T-cell (primary cell): ENCODE measurements at places on chromosomes 5 and 9.

DNA sequence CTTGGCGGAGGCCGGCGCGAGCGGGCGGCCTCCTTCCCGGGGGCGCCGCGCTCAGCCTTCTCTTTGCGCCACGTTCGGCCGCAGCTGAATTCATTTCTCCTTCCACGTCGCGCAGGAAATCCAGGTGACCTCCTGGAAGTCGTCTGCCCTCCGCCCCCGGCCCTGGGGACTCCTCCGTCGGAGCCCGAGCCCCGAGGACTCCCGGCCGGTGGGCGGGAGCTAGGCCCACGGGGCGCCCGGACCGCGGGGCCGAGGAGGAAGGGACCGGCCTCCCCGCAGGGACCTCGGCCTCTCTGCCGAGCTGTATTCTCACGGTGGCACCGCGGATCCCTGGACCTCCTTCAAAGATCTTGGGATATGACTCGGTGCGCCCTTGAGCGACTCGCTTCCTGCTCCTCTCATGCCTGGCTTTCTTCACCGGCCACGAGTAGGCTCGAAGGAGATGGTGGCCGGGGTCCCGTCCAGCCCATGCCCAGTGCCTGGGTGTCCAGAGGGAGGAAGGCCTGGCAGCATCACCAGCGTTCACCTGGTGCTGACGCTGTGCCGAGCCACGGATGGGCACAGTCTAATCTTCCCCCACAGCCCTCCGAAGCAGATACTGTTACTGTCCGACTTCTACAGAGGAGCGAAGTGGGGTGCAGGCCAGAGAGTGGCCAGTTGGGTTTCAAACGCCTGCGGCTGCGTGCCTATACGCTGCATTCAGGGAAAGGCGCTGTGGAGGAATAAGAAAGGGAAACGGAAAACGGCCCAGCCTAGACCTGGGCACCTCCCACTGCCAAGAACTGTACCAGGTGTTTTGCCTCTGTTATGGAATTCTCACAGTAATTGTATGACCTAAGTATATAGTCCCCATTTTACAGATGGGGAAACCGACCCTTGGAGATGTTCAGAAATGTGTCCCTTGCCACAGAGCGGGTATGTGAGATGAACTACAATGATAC is 47.3 kb downstream of the PAX5 start:
- H3K27ac ChIP-seq, result no peak overlapping the region
- H3K27me3 ChIP-seq, result peaks cover 70% of the 10 kb centered on the region
- no peak for DNase-seq
- no peaks in the 10 kb centered on the region for H3K4me1 ChIP-seq

GRCh38 chr5:113572716-113573115 is 59.2 kb downstream of the YTHDC2 start:
- no peak overlapping the region for H3K27ac ChIP-seq
- H3K27me3 ChIP-seq, result no peaks in the 10 kb centered on the region
- no peak for DNase-seq
- peaks cover 35% of the 10 kb centered on the region for H3K36me3 ChIP-seq

DNA sequence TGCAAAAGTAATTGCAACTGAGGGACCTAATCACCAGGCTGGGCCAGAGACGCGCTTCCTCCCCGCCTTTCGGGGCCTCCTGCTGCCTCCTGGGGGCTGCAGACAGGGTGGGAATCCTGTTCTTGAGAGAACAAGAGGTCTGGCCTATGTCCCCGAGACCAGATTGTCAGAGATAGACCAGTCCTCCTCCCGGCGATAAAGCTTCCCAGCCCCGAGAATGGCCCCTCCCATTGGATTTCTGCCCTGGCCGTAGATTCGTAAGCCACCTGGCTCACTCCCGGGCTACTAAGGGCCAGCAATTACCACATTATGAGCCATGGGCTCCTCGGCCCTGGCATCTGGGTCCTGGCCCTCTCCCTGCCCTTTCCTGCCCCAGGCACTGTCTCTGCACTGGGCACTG is 70.4 kb downstream of the HRH2 start:
- H3K27ac ChIP-seq, result no peak overlapping the region
- H3K4me1 ChIP-seq, result peaks cover 10% of the 10 kb centered on the region
- H3K27me3 ChIP-seq, result peaks cover 24% of the 10 kb centered on the region
- no peak overlapping the region for H3K4me3 ChIP-seq

DNA sequence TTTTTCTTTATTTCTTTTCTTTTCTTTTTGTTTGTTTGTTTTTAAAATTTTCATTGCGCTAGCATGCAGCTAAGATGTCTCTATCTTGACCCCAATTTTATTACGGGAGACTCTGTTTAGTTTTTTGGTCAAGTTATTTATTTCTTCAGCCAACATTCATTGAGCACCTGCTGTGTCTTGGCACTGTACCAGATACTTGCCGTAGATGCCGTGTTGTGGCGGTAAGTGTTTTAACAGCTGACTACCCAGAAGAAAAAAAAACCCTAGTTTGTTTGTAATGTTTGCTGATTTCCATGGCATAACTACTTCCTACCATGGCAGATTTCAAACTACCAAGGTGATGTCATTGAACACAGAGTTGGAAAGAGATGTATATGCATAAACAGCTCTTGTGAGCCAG is 65.0 kb downstream of the UGCG start:
- no peaks in the 10 kb centered on the region for H3K27me3 ChIP-seq
- no peak overlapping the region for H3K4me3 ChIP-seq
- peaks cover 8% of the 10 kb centered on the region for H3K4me1 ChIP-seq

- H3K27me3 ChIP-seq, result no peaks in the 10 kb centered on the region
- no peak overlapping the region for H3K4me3 ChIP-seq
- DNase-seq, result no peak
- H3K27ac ChIP-seq, result no peak overlapping the region
Measured at GRCh38 chr9:82129708-82130107, 141.1 kb downstream of the SPATA31D1 start.

DNA sequence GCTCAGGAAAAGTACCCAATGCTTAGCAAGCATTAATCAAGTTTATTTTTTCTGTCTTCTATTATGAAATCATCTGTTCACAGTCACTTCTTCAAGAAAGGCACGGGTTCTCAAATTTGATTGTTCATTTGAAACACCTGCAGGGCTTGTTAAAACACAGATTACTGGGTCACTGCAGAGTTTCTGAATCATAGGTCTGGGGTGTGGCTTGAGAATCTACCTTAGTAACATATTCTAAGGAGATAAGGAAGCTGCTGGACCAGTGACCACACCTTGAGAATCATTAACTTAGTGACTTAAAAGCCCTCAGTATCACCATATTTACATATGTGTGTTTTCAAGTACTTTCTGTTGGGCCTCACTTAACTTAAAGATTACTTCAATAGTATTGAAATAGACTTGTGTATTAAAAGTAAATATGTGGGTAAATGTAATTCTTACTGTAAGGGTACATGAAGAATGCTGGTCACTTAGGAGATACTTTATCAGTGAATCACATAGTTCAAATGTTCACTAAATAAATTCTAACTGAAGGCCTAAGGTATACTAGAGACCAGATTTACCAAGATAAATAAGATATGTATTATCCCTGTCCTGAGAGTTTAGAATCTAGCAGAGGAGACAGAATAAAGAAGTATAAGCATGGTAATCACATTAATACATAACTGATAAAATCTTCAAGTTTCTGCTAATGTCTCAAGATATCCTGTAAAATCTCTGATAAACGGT is 1342.1 kb upstream of the C9orf72 start:
- H3K4me3 ChIP-seq, result no peak overlapping the region
- DNase-seq, result no peak
- no peaks in the 10 kb centered on the region for H3K27me3 ChIP-seq
- no peaks in the 10 kb centered on the region for H3K36me3 ChIP-seq
- H3K4me1 ChIP-seq, result no peaks in the 10 kb centered on the region

GRCh38 chr9:134963546-134963945 is 45.8 kb upstream of the FCN1 start:
- no peaks in the 10 kb centered on the region for H3K4me1 ChIP-seq
- no peaks in the 10 kb centered on the region for H3K36me3 ChIP-seq
- no peak for DNase-seq
- peaks cover 43% of the 10 kb centered on the region for H3K27me3 ChIP-seq
- no peak overlapping the region for H3K27ac ChIP-seq

DNA sequence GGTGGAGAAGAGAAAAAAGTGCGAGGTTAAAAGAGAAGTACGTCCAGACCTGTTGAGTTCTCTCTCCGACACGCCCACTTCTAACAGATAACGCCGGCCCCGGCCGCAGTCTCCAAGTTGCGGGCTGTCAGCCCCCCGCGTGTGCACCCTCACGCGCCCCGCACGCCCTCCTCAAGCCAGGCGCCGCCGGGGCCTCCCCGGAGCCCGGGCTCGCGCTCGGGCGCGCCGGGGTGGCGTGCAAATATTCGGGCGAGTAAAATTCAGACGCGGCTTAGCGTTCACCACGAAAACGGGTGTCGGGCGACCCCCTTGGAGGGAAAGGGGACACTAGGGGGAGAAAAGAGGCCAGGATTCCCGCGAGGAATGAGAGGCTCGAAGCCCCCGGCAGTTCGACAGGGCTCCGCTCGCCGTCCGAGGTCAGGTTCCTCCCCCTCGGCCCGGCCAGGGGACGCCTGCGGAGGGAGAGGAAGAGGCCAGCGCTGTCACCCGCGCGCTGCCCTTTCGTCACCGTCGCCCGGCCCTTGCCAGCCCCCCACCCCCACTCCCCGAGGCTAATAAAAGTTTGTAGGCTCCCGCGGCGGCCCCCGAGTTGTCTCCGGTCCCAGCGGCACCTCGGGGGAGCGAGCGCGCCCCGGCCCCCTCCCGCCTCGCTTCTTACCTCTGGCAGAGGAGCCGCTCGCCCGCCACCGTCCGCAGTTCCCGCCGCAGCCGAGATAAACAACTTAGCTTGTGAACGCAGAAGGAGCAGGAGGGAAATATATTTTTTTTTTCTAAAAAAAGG is 743 bp downstream of the NR3C1 start:
- H3K27me3 ChIP-seq, result no peaks in the 10 kb centered on the region
- peak overlapping the region; percentile 89 for H3K4me3 ChIP-seq
- peak overlapping the region; percentile 59 for H3K27ac ChIP-seq
- H3K4me1 ChIP-seq, result peaks cover 29% of the 10 kb centered on the region
- peak; percentile 61 for DNase-seq

DNA sequence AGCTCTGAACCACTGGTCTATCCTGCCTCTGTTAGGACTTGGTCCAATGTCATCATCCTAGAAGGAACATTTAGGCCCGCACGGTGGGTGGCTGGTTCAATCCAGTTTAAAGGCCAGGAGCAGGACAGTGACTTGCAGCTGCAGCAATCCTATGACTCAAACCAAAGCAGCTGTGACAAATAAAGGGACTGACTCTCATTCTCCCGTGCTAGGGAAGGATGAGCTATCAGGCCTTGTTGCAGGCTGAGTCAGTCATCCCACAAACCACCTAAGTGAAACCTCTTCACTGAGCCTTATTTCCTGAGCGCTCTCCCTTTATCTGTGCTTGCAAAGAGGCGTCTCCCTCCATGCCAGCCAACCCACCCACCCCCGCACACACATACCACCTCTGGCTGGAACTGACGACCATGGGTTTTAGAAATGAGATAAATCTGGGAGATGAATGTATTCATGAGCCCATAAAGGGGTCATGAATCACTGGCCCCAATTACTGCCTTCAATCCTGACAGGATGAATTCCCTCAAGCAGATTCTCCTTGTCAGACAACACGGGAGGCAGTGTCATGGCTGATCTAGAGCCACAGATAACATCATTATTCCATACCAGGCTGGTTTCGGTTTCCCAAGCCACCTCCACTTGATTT is 93.4 kb downstream of the KCNIP1 start:
- no peak overlapping the region for H3K4me3 ChIP-seq
- no peak overlapping the region for H3K27ac ChIP-seq
- H3K36me3 ChIP-seq, result no peaks in the 10 kb centered on the region
- H3K27me3 ChIP-seq, result peaks cover 24% of the 10 kb centered on the region
- no peak for DNase-seq

DNA sequence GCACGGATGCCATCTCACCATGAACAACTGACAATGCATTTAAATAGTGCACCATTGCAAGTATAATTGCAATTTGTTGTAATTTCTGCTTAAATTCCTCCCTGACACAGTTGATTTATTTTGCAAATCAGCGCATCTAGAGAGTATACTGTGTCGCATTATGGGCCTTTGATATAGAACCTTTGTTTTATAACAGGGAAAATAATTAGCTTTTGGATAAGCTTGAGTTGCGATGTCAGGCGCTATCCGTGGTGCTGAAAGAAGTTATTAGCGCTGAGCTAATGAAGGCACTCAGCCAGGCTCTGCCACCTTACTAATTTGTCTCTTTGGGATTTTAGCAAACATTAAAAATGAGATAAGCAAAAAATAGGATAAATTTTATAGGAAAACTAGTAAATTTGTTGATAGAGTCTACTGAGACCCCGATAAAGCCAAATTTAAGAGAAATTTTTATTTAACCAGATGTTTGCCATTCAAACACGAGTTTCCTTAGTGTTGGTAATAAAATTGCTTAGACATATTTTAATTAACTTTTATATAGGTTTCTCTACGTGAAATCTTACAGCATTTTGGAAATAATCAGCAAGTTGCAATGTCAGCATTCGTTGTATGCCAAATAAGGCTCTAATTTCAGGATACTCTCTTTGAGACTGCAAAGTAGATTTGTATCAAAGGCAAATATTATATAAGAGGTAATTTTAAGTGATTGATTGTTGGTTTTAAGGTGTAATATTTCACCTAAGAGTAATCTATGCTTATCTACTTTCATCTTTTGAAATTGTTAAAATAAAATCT is 355.5 kb downstream of the TLR4 start:
- no peaks in the 10 kb centered on the region for H3K36me3 ChIP-seq
- no peak overlapping the region for H3K27ac ChIP-seq
- no peak for DNase-seq

- no peak overlapping the region for H3K4me3 ChIP-seq
- no peaks in the 10 kb centered on the region for H3K4me1 ChIP-seq
- H3K27me3 ChIP-seq, result no peaks in the 10 kb centered on the region
- H3K27ac ChIP-seq, result no peak overlapping the region
Measured at GRCh38 chr9:6126377-6126776, 89.2 kb upstream of the IL33 start.

- no peaks in the 10 kb centered on the region for H3K27me3 ChIP-seq
- H3K4me3 ChIP-seq, result no peak overlapping the region
- no peak overlapping the region for H3K27ac ChIP-seq
- H3K36me3 ChIP-seq, result no peaks in the 10 kb centered on the region
- DNase-seq, result no peak
Measured at GRCh38 chr5:173495225-173495904, 121.1 kb downstream of the BOD1 start.

- no peaks in the 10 kb centered on the region for H3K27me3 ChIP-seq
- DNase-seq, result no peak
- H3K4me1 ChIP-seq, result peaks cover 35% of the 10 kb centered on the region
Measured at GRCh38 chr9:34176089-34176488, 2.8 kb upstream of the UBAP1 start.

GRCh38 chr9:16135968-16136367 is 583.1 kb downstream of the CCDC171 start:
- H3K27me3 ChIP-seq, result no peaks in the 10 kb centered on the region
- no peak for DNase-seq
- no peaks in the 10 kb centered on the region for H3K36me3 ChIP-seq

- H3K36me3 ChIP-seq, result no peaks in the 10 kb centered on the region
- H3K4me3 ChIP-seq, result no peak overlapping the region
- no peak overlapping the region for H3K27ac ChIP-seq
- H3K27me3 ChIP-seq, result no peaks in the 10 kb centered on the region
- no peaks in the 10 kb centered on the region for H3K4me1 ChIP-seq
Measured at GRCh38 chr9:99576002-99576401, 245.7 kb upstream of the NR4A3 start.

DNA sequence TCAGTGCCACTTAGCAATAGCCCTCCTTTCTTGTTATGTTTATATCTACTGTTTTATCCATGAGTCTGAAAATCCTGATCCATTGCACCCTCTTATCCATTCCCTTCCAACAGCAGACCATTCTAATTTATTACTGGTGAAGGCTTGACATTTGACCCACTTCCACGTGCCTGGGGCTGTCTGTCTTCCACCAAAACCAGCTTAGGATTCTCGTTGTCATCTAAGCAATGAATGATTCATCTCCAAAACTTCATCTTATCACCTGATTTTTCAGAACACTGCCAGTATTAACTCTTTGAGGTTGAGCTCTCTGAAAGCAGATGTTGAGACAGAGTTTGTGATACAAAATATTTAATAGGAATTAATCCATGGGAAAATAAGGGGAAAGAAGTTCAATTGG is 277.8 kb upstream of the FBXL7 start:
- no peaks in the 10 kb centered on the region for H3K36me3 ChIP-seq
- no peaks in the 10 kb centered on the region for H3K4me1 ChIP-seq
